Activated naive CD4-positive, alpha-beta T cell treated with Interleukin-2 at 50 U/mL for 16 hours (primary cell): ENCODE measurements at places on chromosomes 12 and 14.

DNA sequence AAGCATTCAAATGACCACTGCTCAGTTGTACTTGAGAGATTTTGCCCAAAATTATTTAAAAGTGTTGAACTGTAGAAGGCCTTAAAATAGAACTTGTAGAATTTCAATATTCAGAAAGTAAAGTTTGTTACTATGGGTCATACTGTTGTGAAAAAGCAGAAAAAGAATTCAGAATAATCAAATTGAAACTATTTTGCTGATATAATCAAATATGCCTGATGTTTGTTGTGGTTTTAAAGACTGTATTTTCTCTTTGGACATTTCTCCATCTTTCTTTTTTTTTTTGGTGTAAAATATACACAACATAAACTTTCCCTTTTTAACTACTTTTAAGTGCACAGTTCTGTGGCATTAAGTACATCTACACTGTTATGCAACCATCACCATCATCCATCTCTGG, 374.7 kb downstream of the APAF1 start:
- DNase-seq: no peak

GRCh38 chr14:32319368-32320049, 9.6 kb upstream of the AKAP6 start:
- DNase-seq: no peak

DNA sequence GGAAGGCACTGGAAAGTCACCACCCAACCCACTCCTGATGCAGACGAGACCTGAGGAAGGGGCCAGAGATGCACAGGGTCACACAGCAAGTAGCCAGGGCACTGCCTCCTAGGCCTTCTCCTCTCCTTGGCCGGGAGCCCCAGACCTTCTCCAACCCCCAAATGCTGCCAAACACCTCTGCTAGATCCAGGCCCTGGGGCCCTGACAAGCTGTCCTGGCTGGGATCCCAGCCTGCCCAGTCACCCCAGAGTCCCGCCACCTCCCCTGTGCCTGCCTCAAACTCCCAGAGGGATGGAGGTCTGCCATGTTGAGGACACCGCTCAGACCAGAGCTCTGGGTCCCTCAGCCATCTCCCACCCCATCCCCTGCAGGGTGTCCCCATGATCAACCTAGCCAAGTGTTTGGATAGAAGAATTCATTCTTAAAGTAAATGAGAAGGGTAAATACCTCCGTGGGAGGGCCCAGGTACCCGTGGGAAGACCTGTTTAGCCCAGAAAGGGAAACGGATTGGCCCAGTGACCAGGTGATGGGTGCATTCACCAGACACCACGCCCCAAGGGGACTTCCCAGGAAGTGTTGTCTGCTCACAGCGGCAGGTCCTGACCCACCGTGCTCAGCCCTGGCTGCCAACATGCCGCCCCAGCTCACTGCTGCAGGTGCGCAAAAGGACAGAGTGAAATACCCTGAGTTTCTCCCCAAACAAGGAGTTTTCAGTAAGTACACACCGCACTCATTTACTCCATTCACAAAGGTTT, 4.6 kb upstream of the DIO3 start:
- no peak for DNase-seq

- no peak for DNase-seq
Measured at GRCh38 chr12:113315358-113315757, 19.6 kb downstream of the SLC8B1 start.

DNA sequence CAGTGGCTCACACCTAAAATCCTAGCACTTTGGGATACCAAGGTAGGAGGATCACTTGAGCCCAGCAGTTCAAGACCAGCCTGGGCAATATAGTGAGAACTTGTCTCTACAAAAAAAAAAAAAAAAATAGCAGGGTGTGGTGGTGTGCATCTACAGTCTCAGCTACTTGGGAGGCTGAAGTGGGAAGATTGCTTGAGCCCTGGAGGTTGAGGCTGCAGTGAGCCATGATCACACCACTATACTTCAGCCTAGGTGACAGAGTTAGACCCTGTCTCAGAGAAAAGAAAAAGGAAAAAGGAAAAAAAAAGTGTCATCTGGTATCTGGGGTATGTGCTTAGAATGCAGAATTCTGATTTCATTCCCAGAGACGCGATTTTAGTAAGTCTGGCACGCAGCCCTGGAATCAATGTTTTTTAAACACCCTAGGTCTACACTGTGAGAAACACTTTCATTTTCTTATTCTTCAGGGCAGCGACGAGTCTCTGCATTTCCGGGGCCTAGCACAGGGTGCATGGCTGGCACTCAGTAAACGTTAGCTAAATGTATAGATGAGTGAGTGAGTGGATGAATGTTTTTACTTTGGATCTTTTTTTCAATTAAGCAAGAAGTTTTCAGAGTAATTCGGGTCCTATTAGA, 243.8 kb upstream of the PWP1 start:
- DNase-seq: no peak

- DNase-seq: no peak
Measured at GRCh38 chr12:68865399-68866164, 57.6 kb downstream of the MDM2 start.

GRCh38 chr12:94074216-94074979, 74.0 kb upstream of the PLXNC1 start:
- DNase-seq: no peak

- no peak for DNase-seq
Measured at GRCh38 chr12:44077294-44077693, 241.4 kb downstream of the TMEM117 start.
